ENCODE measurements at places on chromosomes 5 and 9.

- no peak for DNase-seq
These were observed 574.5 kb upstream of the TLE4 start for GRCh38 chr9:78997296-78997695.

DNA sequence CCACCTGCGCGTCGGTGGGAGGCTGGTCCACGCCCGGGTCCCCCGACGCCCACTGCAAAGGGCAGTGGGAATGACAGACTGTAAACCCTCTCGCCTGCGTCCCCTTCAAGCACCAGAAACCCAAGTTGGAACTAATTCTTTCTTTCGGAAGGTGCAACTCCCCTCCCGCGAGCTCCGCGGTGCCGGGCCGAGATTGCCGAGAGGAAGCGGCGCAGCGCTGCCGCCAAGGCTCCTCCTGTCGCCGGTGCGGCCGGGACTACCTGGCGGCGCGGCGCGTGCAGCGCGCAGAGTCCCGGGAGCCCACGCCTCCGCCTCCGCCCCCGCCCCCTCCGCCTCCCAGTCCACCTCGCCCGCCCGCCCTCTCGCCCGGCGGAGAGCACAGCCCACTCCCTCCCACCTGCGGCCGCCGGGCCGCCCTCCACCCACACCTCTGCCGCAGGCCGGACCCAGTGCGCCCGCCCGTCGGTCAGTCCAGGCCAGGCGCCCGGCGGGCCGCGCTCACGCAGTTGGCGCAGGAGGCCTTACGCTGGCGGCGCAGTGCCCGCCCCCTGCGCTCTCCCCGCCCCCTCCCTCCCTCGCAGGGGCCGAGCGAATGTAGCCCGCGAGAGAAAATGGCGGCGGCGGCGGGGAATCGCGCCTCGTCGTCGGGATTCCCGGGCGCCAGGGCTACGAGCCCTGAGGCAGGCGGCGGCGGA, at the start of gene MAP3K1:
Gene MAP3K1, plus strand, starts transcription at position 587 of the 695 bp plus-strand sequence. Its CDS starts 25 bp downstream, at position 612.
- peak; percentile 39 for DNase-seq

DNA sequence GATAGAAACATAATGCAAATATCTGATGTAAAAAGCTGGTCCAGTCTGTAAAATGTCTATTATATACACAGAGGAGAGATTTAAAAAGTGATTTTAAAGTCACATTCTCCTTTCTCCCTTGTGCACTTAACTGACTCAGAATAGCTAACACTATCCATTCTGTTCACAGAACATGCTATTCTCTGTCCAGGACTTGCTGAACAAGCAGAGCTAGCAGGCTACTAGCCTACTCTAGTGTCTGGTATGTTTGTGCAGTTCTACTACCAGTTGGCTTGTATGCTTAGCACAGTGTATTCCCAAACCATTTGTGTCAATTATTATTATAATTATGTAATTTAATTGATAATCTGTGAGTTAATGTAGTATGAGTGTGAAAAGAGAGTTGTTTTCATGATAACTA, 161.7 kb upstream of the NUDT12 start:
- DNase-seq, result no peak

- peak; percentile 70 for DNase-seq
These were observed 16.8 kb upstream of the NSD1 start for GRCh38 chr5:177116631-177117373.

- no peak for DNase-seq
These were observed 32.0 kb downstream of the ZCCHC7 start for GRCh38 chr9:37152365-37152764.

GRCh38 chr5:154311362-154311761, 120.8 kb downstream of the GALNT10 start:
- no peak for DNase-seq

GRCh38 chr5:157342822-157343402, 77.0 kb downstream of the CYFIP2 start:
- DNase-seq, result peak; percentile 26

DNA sequence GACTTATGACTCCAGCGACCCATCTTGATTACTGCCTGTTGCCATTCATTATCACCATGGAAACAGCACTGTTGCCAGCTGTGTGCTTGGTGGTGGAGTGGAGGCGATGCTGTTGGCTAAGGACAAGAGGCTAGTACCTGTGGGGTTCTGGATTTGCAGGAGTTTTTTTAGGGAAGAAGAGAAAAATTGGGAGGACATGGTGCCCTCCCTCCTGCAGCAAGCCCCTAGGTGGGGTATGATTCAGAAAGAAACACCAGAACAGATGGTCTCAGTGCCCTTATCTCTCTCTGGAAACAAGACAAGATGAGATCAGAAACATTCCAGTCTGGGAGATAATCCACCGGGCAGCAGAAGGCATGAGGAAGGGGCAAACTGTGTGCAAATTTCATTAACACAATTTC, 87.8 kb upstream of the TLR4 start:
- DNase-seq, result no peak

GRCh38 chr9:128882677-128883603, 1.0 kb downstream of the LRRC8A start:
- DNase-seq, result no peak

DNA sequence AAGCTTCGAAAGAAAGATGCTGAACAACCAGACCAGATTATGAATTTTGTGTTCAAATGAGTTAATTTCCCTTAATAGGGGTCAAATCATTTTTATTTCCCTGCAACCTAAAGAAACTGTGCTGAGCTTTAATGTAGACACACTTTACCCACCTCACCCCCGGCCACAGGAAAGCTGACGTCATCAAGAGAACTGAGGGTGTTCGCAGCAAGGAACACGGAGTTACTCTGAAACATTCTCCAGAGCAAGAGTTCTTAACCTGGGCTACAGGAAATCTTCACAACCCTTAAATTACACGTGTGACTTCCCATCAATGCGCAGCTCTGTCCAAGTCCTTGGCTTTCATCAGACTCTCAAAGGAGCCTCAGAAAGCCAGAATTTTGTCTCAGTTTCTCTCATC, 116.3 kb downstream of the COL23A1 start:
- no peak for DNase-seq

- DNase-seq, result no peak
These were observed 119.8 kb downstream of the ENTREP1 start for GRCh38 chr9:69444791-69445190.

DNA sequence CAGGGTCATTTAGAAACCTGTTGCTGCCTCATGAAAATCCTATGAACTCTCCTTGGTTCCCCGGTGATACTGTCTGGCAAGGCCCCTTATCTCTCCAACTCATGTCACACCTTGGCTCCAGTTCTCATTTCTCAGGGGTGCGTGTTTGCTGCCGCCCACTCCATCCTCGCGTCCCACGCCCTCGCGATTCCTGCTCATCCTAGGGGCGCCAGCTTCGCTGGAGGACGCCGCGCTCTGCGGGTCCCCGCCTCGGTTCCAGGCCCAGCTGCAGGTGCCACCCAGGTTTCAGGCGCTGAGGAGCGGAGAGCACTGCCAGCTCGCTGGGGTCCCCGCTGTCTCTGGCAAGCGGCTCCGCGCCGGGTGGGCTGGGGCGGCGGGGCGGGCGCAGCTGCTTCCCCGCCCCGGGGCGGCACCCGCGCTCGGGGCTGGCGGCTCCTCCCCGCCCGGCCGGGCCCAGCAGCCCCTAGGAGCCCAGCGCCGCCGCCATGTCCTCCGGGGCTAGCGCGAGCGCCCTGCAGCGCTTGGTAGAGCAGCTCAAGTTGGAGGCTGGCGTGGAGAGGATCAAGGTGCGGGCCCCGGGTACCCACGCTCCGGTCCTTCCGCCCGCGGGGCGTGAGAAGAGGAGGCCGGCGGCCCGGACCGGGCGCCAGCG, at the start of gene GNG10:
Gene GNG10, plus strand, starts transcription at position 456 of the 652 bp plus-strand sequence. Its CDS starts 30 bp downstream, at position 486.
- peak; percentile 40 for DNase-seq

DNA sequence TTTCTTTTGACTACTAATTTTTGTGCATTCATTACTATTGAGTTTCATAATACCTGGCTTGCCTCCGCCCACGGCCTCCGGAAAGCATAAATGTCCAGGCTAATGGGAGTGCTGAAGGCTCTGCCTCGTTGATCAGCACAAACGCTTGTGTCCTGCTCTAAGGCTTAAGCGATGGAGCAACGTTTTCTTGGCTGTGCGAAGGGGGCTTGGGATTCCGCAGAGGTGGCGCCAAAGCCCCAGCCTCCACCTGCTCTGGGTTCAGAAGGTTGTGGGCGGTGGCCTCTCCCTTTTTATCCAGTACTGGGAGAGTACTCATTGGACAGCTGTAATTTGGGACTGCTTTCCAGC, 19.7 kb downstream of the ANXA2R start:
- no peak for DNase-seq

DNA sequence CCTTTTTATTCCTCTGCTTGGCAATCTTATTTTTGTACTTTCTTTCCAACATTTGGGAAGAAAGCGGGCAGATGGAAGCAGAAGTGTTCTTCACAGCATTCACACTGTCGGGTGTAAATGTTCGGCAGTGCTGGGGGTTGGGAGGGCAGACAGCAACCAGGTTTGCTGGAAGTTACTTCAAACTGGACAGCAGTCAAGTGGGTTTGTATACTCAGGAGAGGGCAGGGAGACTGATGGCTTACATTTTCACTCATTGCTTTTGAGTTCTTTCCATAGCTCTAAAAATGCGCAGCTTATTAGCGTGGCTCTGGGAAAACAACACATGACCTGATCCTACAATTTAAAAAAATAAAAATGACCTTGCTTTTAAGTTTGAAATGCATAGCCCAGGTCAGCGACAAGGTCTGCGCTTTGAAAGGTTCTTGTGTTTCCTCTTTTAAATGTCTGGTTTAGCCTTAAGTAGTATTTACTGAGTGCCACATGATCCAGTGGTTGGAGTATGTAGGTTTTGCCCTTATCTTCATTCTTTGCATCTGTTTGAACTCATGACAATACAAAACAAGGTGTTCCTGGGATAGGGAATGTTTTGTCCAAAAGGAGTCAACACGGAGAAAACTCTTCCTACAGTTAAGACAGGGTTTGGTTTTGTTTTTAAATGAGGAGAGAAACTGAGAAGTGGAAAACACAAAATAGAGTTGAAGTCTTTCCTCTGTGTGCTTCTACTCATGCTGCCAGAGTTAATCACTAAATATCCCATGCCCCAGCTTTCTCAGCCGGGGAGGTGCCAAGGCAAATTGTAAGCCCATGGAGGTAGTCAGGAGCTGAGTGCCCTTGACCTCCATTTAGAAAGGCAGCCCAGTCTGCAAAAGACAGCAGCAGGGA, 132.7 kb upstream of the DMRT1 start:
- DNase-seq, result no peak

- DNase-seq, result no peak
These were observed at the start of gene PCDHB3 for GRCh38 chr5:141100243-141100805. TSS of gene PCDHB3 (plus strand) at chr5:141100473. CDS start at chr5:141100650, 177 bp downstream.
